ENCODE measurements at places on chromosomes 11 and 22.

GRCh38 chr22:19121631-19122142 is 525 bp downstream of the DGCR2 start:
- peak; percentile 22 for DNase-seq

- no peak for DNase-seq
Observed at GRCh38 chr11:19577976-19578619, 134.5 kb upstream of the NAV2 start.

GRCh38 chr11:117441146-117441975 is 113.7 kb downstream of the CEP164 start:
- no peak for DNase-seq

DNA sequence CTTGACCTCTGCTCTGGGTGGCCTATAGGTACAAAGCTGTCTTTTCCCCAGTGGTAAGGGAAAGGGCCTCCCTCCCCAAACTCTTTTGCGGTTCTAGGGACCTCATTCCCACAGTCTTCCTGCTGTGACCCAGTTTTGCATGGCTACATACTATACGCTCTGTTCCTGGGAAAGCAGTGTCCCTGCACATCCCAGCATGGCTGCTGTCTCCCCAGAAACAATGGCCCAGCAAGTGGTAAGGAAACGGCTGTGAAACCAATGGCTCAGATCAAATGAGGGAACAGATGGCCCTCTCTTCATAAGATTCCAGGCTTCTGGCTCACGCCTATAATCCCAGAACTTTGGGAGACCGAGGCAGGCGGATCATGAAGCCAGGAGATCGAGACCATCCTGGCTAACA is 41.1 kb downstream of the RPL27A start:
- no peak for DNase-seq

DNA sequence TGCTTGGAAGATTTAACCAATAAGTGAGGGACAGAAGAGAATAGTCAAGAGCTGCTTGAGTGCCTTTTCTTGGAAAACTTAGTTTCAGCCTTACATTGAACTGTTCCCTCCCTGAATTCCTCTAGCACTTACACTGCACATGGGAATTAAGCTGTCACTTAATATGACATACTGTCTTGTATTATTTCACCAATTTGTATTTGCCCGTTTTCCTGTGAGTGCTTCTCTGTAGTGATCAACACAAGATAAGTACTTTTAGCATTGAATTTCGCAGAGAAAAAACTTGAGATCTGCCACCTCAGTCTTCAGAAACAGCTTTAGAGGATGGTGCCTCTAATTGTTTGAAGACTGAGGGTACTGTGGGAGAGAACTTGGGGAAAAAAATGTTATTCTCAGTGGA is 3.7 kb downstream of the SPCS2 start:
- no peak for DNase-seq

GRCh38 chr22:46067159-46068111 is 82.9 kb upstream of the PPARA start:
- DNase-seq, result no peak

- DNase-seq, result no peak
Observed at GRCh38 chr11:122851366-122851966, 13.2 kb downstream of the CRTAM start.

DNA sequence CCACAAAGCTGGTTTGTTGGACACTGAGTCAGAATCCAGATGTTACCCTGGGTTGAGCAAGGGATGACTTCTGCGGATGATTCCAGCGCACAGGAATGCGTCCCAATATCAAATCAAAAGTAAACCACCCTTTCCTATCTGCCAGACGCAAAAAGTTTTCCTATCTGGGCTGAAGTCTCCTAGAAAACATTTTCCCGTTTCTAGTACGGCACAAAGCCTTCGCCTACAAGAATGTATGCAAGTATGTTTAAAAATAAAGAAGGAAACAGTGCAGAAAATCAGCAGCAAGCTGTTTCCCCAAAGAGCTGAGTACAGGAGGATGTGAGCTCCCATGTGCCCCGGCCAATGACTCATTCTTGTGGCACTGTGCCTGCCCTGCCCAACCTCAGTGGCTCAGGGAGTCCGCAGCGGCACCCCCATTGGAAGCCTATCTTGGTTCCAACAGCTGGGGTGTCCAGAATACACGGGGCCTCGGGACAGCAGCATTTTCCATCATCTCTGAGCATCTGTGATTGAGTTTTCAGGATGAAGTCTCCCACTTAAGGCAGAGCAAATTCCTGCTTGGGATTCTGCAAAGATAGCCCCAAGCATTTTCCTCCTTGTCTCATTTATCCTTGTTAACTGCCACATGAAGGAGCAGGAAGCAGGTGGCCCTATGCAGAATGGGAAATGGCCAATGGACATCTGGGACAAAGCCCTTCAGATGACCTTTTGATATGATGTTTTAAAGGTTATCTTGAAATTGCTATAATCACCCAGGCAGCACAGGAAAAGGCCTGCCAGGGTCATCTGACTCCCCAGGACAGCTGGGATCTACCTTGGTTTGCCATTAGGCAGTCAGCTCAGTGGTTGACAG is 17.5 kb downstream of the KCNJ5 start:
- DNase-seq, result no peak

GRCh38 chr22:28203286-28203685 is 284.2 kb upstream of the PITPNB start:
- no peak for DNase-seq

GRCh38 chr11:110123003-110123402 is 29.8 kb downstream of the ZC3H12C start:
- no peak for DNase-seq

DNA sequence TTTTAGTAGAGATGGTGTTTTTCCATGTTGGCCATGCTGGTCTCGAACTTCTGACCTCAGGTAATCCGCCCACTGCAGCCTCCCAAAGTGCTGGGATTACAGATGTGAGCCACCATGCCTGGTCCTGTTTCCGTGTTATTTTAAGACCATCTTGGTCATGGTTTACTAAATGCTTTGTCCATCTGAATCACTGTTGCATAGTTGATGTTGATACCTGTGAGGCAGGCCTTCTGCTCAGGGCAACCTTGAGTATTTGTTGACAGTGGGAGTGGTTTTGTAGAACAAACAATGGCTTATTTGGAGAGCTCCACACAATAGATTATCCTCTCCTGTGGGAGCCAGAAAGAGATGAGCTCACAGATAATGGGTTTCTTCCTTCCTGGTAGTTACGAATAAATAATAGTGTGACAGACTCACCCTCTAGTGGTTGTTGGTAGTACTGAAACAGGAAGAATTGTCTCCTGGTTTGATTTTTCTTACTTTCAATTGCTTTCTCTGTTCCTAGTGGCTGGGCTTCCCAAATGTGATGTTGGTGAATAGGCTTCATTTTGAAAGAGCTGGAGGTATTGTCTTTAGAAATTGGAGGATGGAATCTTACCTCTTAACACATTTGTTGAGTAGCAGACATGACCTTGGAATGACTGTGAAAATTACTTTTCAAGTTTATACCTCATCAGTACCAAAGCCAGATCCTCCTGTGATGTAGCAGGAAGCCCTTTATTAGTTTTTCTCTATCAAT is 39.0 kb downstream of the CTNND1 start:
- DNase-seq, result no peak

- no peak for DNase-seq
Observed at GRCh38 chr11:2366276-2366675, 10.8 kb upstream of the CD81 start.

DNA sequence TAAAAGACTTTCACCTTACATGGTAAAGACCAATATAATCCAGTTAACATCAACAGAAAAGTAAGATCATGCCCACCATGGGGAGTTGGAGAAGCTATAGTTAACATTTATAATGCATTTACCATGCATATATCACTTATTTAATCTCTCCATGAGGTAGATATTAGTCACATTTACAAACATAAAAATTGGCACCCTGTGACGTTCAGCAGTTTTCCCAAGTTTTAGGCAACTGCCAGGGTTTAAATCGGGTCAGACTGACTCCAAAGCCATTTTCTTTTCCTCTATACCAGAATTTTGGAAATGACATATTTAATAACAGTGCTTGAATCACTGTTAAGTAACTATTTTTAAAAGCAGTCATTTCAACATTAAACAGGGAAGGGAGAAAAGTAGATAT is 266.3 kb downstream of the DDX10 start:
- DNase-seq, result no peak

GRCh38 chr11:46529095-46529905 is 64.5 kb downstream of the AMBRA1 start:
- peak; percentile 59 for DNase-seq

DNA sequence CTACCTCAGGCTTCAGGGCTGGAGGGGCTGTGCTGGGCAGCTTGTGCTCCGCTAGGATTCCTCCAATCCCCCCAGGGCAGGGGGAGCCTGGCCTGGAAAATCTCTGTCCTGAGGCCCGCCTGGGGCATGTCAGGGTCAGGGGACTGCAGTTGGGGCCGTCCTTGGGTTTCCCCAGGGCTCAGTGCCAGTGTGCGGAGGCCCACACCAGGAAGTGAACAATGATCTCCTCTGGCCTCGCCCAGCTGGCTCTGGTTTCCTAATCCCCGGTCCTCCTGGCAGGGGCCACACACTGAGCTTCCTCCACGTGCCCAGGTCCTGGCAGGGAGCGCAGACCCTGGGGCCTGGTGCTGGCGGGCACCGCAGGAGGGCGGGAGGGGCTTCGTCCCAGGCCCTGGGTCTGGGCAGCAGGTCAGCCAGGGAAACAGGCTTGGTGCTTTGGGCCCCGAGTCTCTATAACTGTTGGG is 1.4 kb upstream of the MUC2 start:
- DNase-seq, result no peak

- DNase-seq, result no peak
Observed at GRCh38 chr11:69280994-69281393, 13.0 kb upstream of the MYEOV start.

DNA sequence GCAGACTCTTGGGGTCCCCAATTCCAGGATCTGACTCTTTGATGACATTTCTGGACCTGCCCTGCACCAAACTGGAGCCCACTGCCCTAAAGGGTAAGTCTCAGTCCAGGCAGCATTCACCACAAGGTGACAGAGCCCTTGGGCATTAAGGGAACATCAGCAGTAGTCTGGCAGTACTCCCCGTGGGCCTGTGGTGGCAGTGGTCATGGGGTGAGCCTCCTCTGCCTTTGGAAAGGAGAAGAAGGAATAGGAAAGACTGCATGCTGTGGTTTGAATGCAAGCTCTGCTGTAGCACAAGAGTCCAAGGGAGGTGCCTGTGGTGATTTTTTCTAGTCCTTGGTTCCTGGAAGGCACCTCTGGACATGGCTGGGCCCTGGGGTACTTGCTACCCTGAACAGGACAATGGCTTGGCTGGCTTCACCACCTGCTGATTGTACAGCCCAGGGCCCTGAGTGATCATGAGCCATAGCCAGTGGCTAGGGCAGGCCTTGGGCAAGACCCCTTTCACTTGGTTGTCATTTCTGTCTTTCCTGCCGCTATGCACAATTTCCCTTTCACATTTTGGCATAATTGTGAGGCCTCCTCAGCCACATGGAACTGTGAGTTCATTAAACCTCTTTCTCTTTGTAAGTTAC is 160.7 kb upstream of the GRIA4 start:
- DNase-seq, result no peak

GRCh38 chr11:1235306-1235900 is 12.5 kb downstream of the MUC5B start:
- DNase-seq, result no peak

- peak; percentile 3 for DNase-seq
Observed at GRCh38 chr11:102111011-102111786, 952 bp downstream of the YAP1 start.

- DNase-seq, result no peak
Observed at GRCh38 chr11:70080763-70081162, 2.6 kb downstream of the ANO1 start.

- no peak for DNase-seq
Observed at GRCh38 chr11:14902650-14903350, 10.8 kb upstream of the CYP2R1 start.

DNA sequence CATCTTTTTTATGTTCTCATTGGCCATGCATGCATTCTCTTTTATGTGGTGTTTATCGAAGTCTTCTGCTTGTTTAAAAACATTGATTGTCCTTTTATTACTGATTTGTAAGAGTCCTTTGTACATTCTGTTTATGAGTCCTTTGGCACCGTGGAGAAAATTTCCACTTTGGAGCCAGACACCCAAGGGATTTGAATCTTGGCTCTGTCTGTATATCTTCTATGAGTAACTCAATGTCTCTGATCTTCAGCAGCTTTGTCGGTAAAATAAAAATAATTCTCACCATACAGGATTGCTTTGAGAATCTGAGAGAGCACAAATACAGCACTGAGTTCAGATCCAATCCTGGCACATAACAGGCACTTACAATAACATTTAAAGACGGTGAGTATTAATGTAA is 12.8 kb upstream of the SORL1 start:
- DNase-seq, result no peak

DNA sequence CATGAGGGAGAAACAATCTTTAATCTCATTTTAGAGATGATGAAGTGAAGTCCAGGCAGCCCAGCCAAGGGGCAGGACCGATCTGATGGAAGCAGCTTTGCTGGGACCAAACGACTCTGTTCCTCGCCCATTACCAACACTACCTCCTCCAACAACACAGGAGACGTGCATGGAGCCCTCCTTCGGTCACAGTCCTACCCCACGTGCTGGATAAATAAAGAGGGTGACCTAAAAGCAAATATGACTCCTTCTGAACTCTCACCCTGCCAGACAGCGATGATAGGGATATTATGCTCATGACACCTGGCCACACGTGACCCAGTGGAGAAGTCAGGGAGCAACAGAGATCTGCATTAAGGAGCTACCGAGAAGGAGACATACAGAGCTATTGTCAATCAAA is 26.0 kb downstream of the SCGB1A1 start:
- no peak for DNase-seq

GRCh38 chr22:25572708-25573171 is 8.3 kb downstream of the GRK3 start:
- no peak for DNase-seq

DNA sequence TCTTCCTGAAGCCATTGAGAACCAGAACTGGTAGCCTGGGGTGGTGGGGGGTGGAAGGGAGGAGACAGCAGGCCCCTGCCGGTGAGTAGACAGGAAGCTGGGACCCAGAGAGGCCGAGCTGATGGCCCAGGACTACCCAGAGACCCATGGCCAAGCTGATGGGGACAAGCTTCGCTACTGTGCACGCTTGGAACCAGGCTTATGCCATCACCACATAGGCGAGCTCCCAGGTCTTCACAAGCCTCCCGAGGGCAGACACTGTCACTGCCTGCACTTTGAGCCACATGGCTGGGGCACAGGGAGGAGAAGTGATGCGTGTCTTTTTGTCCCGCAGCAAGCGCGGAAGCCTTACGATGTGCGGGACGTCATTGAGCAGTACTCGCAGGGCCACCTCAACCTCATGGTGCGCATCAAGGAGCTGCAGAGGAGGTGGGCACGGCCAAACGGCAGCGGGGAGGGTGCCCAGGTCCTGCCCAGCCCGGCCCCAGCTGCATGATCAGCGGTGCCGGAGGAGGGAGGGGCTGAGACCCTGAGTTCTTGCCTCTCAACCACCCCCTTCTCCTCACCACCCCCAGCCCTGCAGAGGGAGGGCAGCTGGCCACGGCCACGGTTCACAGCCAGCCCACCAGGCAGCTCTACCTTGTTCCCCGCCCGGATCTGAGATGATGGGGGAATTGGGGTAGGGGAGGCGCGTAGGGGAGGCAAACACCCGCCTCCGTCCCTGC is 76.0 kb upstream of the KCNQ1OT1 start:
- no peak for DNase-seq

- DNase-seq, result no peak
Observed at GRCh38 chr22:38284042-38284402, 11.2 kb upstream of the TMEM184B start.

- no peak for DNase-seq
Observed at GRCh38 chr11:97905101-97905500, 1115.6 kb upstream of the CNTN5 start.
